Activated T-cell treated with anti-CD3 and anti-CD28 coated beads, Interleukin-2, amount 50 U/mL, for 72 hours (primary cell): ENCODE measurements at places on chromosomes 4 and X. TPM values are rescaled to one million over a fixed set of nuclear protein-coding genes. Genes with fewer than 3 reads are reported as not detected.

- H3K4me3 ChIP-seq = no peak overlapping the region
- DNase-seq = no peak
- no peak overlapping the region for H3K27ac ChIP-seq
- H3K36me3 ChIP-seq = no peaks in the 10 kb centered on the region
- H3K27me3 ChIP-seq = no peaks in the 10 kb centered on the region
These were observed 31.2 kb downstream of the SPANXN3 start for GRCh38 chrX:143486105-143486504.

DNA sequence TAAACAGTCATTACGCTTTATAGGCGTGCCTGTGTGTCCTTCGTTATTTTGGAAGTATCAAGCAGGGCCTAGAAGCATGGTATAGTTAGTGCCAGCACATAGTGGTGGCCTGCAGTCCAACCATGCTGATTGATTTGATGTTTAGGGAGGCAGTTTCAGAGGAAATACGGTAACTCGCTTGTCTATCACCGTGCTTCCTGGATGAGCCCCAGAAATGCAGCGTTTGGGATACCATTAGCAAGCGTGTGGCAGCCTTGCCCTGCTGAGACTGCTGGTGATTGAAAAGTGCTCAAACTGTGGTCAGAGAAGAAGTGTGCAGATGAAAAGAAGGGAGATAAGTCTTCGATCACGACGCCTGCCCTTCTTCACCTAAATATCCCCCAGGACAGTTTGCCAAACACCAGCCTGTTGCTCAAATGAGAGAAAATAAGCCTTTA, 158.4 kb downstream of the CHIC2 start:
- no peaks in the 10 kb centered on the region for H3K36me3 ChIP-seq
- H3K4me1 ChIP-seq = peaks cover 11% of the 10 kb centered on the region
- peak overlapping the region; percentile 60 for H3K4me3 ChIP-seq

Gene CFAP99
- not detected for total RNA-seq

- H3K27ac ChIP-seq = no peak overlapping the region
- H3K27me3 ChIP-seq = peaks cover 5% of the 10 kb centered on the region
- no peaks in the 10 kb centered on the region for H3K36me3 ChIP-seq
- H3K4me3 ChIP-seq = no peak overlapping the region
- no peaks in the 10 kb centered on the region for H3K4me1 ChIP-seq
These were observed 65.6 kb downstream of the SYNPO2 start for GRCh38 chr4:118954246-118954645.

GRCh38 chr4:78566834-78567499, 15.4 kb downstream of the ANXA3 start:
- no peaks in the 10 kb centered on the region for H3K36me3 ChIP-seq
- H3K27me3 ChIP-seq = peaks cover 30% of the 10 kb centered on the region
- H3K4me1 ChIP-seq = no peaks in the 10 kb centered on the region
- no peak overlapping the region for H3K27ac ChIP-seq

Gene CFI
- total RNA-seq = 0.81 TPM

- H3K4me1 ChIP-seq = no peaks in the 10 kb centered on the region
- no peaks in the 10 kb centered on the region for H3K27me3 ChIP-seq
- no peak overlapping the region for H3K4me3 ChIP-seq
- H3K36me3 ChIP-seq = peaks cover 5% of the 10 kb centered on the region
- no peak for DNase-seq
- no peak overlapping the region for H3K27ac ChIP-seq
These were observed 47.4 kb downstream of the FREM3 start for GRCh38 chr4:143653031-143653430.

DNA sequence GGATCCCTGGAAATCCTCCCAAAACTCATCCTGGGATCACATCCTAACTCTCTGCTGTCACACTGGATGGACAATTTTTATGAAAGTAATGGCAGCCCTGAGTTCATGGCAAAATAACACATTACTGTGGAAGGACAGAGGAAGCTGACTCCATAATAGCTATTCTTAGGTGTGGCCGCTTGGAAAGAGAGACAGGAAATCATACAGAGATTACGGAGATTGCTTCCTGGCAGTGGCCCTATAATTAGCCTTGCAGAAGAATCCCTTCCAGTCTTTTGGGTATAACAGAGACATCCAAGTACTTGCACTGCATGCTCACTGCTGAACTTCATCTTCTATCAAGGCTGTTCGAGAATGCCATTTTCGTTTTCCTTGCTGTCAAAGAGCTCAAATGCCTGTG, 133.1 kb upstream of the VCX start:
- peaks cover 11% of the 10 kb centered on the region for H3K27me3 ChIP-seq
- no peaks in the 10 kb centered on the region for H3K4me1 ChIP-seq
- no peak overlapping the region for H3K27ac ChIP-seq
- H3K4me3 ChIP-seq = no peak overlapping the region
- no peak for DNase-seq

GRCh38 chrX:66756717-66757116, 117.8 kb upstream of the EDA2R start:
- H3K36me3 ChIP-seq = no peaks in the 10 kb centered on the region
- no peaks in the 10 kb centered on the region for H3K27me3 ChIP-seq
- no peak overlapping the region for H3K4me3 ChIP-seq
- DNase-seq = no peak
- no peak overlapping the region for H3K27ac ChIP-seq

- no peak overlapping the region for H3K4me3 ChIP-seq
- H3K4me1 ChIP-seq = peaks cover 26% of the 10 kb centered on the region
- no peak overlapping the region for H3K27ac ChIP-seq
- peaks cover 15% of the 10 kb centered on the region for H3K36me3 ChIP-seq
These were observed 236.6 kb downstream of the RASL11B start for GRCh38 chr4:53098681-53099121.

DNA sequence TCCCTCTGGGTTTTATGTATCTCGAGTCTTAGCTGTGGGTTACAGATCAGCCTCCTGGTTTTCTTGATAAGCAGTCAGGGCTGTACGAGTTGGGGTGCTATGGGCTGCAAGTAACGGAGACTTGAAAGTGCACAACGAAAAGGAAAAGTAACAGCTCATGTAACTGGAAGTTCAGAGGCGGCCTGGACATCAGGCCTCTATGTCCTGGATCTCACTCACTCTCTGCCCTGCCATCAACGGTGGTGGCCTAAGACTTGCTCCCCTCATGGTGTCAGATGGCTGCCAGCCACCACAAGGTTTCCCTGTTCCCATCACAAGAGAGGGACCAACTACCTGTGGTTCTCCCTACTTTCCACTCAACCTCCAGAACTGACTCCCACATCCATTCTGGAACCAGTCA, 4.8 kb downstream of the PPP2R2C start:
- H3K27me3 ChIP-seq = peaks cover 45% of the 10 kb centered on the region
- H3K27ac ChIP-seq = no peak overlapping the region
- no peak overlapping the region for H3K4me3 ChIP-seq
- DNase-seq = no peak
- no peaks in the 10 kb centered on the region for H3K36me3 ChIP-seq
- H3K4me1 ChIP-seq = no peaks in the 10 kb centered on the region

DNA sequence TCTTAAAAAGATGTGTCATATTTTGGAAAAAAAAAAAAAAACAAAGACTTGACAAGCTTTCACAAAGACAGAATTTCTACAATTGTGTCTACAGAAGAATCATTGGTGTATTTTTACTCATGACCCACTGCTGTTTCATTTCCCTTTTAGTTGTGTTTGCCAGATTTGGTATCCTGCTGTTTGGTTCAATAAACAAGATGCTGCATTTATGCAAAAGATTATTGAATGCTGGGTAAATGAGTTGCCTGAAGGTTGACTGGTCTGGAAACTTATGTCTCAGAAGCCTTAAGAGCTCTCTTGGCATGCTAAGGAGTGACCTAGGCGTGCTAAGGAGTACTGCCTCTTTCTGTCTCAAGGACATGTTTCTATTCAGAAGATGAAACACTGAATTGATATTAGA, 64.9 kb upstream of the NPY2R start:
- no peak overlapping the region for H3K27ac ChIP-seq
- no peaks in the 10 kb centered on the region for H3K27me3 ChIP-seq
- no peaks in the 10 kb centered on the region for H3K4me1 ChIP-seq
- no peak overlapping the region for H3K4me3 ChIP-seq
- no peaks in the 10 kb centered on the region for H3K36me3 ChIP-seq

DNA sequence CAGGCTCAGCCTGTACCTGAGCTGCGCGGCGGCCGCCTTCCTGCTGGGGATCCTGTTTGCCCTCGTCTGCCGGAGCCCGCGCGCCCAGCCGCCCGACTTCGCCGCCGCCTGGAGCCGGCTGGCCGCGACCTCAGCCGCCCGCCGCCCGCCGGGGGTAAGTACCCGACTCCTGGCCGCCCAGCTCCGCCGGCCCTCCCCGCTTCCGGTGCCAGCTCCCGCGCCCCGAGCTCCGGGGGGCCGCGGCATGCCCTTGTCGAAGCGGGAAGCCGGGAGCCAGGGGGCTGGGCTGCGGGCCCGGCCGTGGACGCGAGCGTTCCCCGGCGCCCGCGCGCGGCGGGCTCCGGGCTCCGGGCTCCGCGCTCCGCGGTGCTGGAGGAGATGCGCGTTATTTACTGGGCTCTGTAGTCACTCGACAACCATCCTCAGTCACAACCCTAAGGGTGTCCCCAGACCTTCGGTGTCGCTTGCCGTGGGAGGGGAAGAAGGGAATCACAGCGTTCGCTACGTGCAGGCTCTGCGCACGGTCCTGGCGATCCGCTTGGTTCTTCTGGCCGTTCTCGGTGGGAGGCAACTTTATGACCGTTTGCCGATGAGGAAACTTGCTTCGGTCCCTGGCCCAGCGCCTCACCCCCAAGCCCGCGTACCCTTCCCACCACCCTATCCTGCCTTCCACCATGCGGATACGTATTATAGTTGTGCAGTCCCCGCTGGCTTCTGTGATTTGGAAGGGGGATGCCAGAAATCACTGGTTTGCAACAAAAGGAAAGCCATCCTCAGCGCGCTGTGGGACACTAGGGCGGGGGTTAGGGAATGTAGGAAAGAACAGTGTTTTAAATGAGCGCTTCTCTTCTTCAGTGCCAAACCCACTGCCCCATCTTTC, 944 bp downstream of the SNX25 start:
- DNase-seq = peak; percentile 59
- peaks cover 10% of the 10 kb centered on the region for H3K27me3 ChIP-seq
- H3K4me1 ChIP-seq = peaks cover 45% of the 10 kb centered on the region
- H3K36me3 ChIP-seq = no peaks in the 10 kb centered on the region
- peak overlapping the region; percentile 88 for H3K27ac ChIP-seq
- H3K4me3 ChIP-seq = peak overlapping the region; percentile 87

DNA sequence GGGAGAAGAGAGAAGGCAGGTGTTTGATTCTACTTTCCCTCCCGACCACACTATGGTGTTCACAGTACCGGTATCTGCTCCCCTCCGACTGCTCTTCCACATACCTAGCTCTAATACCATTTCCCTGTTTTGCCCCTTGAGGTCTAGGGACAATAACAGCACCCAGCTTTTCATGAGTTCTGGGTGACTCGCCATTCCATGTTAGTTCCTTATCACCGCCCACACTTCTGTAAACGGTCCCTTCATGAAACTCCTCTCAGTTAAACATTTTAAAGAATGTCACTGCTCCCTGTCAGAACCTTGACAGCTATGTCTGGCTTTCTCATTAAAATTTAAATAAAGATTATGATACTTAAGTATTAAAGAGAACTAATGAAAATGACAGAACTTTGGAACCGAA, 136.7 kb downstream of the ADAMTS3 start:
- H3K27ac ChIP-seq = no peak overlapping the region
- H3K27me3 ChIP-seq = no peaks in the 10 kb centered on the region
- H3K4me3 ChIP-seq = no peak overlapping the region
- no peak for DNase-seq
- H3K36me3 ChIP-seq = no peaks in the 10 kb centered on the region

- peaks cover 16% of the 10 kb centered on the region for H3K36me3 ChIP-seq
- no peaks in the 10 kb centered on the region for H3K27me3 ChIP-seq
- DNase-seq = no peak
- H3K4me3 ChIP-seq = no peak overlapping the region
These were observed 8.5 kb downstream of the AKAP17A start for GRCh38 chrX:1599791-1600405.

DNA sequence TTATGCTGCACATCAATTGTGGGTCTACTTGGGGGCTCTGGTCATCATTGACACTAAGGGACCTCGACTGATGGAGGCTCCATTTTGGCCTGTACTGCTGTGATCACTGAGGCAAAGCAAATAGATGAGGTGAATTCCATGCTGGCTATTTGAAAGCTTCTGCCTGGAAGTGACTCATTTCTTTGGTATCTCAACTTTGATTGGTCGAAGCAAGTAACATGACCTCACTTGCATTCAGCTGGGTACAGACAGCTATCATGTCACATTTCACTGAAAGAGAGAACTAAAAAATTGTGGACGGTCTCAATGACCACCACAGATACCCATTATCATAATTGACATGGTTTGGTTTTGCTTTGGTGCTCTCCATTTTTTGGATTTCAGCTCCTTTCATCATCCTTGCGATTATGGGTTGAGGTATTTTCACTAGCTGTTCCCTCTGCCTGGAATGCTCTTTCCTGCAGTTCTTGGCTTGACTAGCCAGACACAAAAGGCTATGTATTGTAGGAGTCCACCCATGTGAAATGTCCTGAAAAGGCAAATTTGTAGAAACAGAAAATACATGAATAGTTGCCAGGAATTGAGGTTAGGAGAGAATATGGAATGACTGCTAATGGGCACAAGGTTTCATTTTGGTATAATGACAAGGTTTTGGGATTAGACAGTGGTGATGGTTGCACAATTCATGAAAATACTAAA, 369.2 kb upstream of the LCORL start:
- no peaks in the 10 kb centered on the region for H3K36me3 ChIP-seq
- H3K27ac ChIP-seq = no peak overlapping the region
- H3K4me1 ChIP-seq = no peaks in the 10 kb centered on the region
- H3K27me3 ChIP-seq = peaks cover 6% of the 10 kb centered on the region
- no peak overlapping the region for H3K4me3 ChIP-seq

- no peaks in the 10 kb centered on the region for H3K36me3 ChIP-seq
- DNase-seq = no peak
- no peaks in the 10 kb centered on the region for H3K4me1 ChIP-seq
These were observed 340.7 kb upstream of the HS3ST1 start for GRCh38 chr4:11769434-11769833.

GRCh38 chr4:86940920-86941460, 6.2 kb downstream of the AFF1 start:
- peak overlapping the region; percentile 34 for H3K4me3 ChIP-seq
- DNase-seq = no peak

DNA sequence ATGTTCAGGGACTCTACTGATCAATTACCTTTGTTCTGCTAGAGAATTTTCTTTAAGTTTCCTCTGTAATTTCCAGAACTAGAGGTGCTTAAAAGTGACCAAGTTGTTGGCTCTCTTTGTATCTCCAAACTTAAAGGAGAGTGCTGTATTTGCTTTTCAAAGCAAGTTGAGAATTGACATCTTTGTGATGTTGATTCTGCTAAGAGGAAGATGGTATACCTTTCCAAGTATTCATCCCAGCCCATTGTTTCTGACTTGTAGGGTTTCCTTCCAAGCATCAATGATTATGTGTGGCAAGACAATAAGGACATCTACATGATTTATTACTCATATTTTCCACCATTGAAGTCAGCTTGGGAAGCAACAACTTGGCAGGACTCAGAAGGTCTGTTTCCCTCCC, 190.6 kb downstream of the GC start:
- H3K4me1 ChIP-seq = no peaks in the 10 kb centered on the region
- no peak for DNase-seq
- H3K36me3 ChIP-seq = no peaks in the 10 kb centered on the region
- H3K4me3 ChIP-seq = no peak overlapping the region

Gene SEPTIN6
- 183 TPM for total RNA-seq

GRCh38 chrX:30948626-30949025, 59.6 kb upstream of the TAB3 start:
- peaks cover 13% of the 10 kb centered on the region for H3K27me3 ChIP-seq
- no peak overlapping the region for H3K4me3 ChIP-seq
- no peaks in the 10 kb centered on the region for H3K4me1 ChIP-seq
- no peak for DNase-seq

GRCh38 chr4:27223326-27223725, 362.7 kb downstream of the STIM2 start:
- DNase-seq = no peak
- no peak overlapping the region for H3K4me3 ChIP-seq
- H3K27ac ChIP-seq = no peak overlapping the region
- no peaks in the 10 kb centered on the region for H3K27me3 ChIP-seq
